ENCODE measurements at places on chromosomes 2 and 18. TPM values are rescaled to one million over a fixed set of nuclear protein-coding genes. Genes with fewer than 3 reads are reported as not detected.

The SEPTIN2 gene
- total RNA-seq: 259 TPM

The TFCP2L1 gene
- 0.03 TPM for total RNA-seq

The IL18RAP gene
- 16.7 TPM for total RNA-seq

The REG1B gene
- total RNA-seq: not detected

The IL1RL2 gene
- total RNA-seq: not detected

The RBKS gene
- 2.3 TPM for total RNA-seq

The SCYGR1 gene
- not detected for total RNA-seq

The SNTG2 gene
- 2.9 TPM for total RNA-seq

The POLE4 gene
- 43.8 TPM for total RNA-seq

The NT5DC4 gene
- total RNA-seq: not detected
